ENCODE measurements at places on chromosomes 5 and 9. TPM values are rescaled to one million over a fixed set of nuclear protein-coding genes. Genes with fewer than 3 reads are reported as not detected.

GRCh38 chr9:37066139-37066725 is 32.2 kb upstream of the PAX5 start:
- ATAC-seq = no peak

DNA sequence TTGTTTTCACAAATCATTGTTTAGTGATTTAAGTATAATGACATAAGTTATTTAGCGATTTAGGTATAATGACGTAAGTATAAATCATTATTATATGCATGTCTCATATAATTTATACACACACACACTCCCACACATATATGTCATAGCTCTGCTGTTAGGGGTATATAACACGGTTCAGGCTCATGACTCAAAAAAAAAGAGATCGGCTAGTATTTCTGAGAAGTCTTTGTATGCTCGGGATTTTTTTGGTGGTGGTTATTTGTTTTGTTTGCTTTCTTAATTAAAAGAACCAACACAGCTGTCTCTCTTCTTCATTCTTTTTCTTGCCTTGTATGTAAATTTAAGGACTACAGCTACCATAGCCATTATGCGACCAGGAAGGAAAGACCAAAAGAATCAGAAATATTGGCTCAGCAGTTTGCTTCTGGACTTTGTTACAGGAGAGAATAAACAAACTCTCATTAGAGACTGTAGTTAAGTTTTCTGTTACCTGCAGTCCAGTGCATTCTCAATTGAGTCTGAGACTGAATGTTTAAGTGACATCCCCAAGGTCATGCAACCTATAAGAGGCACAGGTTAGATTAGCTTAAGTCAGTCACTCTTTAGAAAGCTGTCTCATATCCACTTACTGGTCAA is 83.2 kb upstream of the NREP start:
- no peak for ATAC-seq

- no peak for ATAC-seq
Observed at GRCh38 chr9:114616684-114617520, 5.8 kb downstream of the TMEM268 start.

GRCh38 chr5:142663246-142663645 is 22.6 kb downstream of the FGF1 start:
- no peak for ATAC-seq

DNA sequence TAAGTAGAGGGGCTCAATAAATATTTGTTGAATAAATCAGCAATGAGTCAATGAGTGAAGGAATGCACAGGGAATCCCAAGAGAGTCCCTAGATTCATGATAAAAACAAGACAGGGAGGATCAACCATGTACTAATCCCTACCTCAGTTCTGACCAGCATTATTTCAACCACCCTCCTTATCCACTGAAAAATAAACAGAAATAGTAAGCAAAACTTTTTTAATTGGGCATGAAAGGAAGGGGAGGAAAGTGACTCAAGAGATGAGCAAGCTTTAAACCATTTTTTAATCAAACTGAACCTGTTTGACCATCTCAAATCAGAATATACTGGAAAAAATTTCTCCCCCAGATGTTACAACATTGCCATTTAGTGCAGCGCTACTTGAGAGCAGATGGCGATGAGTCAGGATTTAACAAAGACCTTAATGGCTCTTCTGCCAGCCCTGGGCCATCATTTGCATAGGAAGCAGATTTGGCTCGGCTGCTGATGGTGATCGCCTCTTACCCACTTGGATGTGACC is 194.8 kb upstream of the SLC30A5 start:
- peak; percentile 100 for ATAC-seq

GRCh38 chr9:5326893-5327548 is 12.7 kb downstream of the RLN1 start:
- peak; percentile 47 for ATAC-seq

DNA sequence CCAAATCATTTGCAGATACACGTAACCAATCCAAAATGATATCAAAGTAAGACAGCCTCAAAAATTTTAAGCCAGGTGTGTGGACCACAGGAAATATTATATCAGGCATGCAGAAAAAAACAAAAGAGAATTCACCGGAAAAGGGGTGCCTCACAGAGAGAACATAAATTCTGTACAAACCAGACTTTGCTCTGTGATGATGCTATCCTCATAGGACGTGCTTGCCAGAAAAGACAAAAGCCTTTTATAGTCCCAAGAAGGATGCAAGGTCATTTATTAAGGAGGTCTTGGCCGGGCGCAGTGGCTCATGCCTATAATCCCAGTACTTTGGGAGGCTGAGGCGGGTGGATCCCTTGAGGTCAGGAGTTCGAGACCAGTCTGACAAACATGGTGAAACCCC is 16.8 kb upstream of the ATP6V1G1 start:
- no peak for ATAC-seq

DNA sequence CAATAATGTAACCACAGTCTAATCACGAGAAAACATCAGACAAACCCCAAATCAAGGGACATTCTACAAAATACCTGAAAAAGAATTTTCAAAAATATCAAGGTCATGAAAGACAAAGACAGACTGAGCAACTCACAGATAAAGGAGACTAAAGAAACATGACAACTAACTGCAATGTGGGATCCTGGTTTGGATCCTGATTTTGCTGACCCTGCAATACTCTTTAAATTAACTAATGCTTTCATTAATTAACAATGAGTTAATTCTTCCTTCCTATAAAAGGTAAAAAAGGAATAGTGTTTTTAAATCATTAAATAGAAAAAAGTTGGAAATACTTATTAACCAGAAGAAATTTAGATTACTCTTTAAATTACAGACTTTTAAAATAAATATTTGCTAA is 103.6 kb downstream of the MLLT3 start:
- no peak for ATAC-seq

DNA sequence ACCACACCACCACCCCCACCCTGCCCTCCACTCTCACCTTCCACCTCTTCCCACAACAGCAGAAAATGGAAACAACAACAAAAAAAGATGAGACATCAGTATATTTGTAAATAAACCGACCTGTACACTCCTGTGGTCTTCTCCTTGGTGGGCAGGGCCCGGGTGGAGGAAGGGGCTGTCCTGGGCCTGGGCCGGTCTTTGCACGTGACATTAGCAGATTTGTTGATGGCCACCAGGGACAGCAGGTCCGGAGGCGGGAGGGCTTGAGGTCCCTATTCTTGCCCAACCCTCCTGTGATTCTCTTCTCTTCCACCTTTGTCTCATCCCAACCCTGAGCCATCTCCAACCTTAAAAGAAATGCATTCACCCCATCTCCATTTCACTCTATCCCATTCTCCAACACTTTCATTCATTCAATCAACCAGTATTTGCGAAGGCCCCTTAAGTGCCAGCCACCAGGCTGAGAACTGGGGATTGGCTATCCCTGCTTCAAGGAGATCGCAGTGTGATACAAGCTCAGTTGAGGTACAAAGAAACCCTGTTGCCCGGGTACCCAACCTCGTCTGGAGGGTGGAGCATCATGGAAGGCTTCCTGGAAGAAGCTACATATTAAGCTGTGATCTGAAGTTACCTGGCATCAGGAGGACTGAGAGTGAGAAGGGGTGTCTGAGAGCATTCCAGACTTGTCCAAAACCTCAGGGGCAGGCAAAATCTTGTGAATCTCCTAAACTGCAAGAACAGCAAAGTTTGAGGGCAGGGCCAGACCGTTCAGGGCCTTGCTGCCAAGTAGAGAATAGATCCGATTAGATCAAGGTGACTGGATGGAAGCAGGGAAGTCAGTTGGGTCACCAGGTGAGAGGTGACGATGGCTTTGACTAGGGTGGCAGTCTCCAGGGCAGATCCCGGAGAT is 87.4 kb downstream of the LMX1B start:
- ATAC-seq = no peak

WWC1 gene
- total RNA-seq = 7.7 TPM

C9orf153 gene
- total RNA-seq = 1.0 TPM

TEX48 gene
- total RNA-seq = not detected

CARD6 gene
- 1.7 TPM for total RNA-seq

DMRT2 gene
- total RNA-seq = 0.32 TPM

ADAMTS12 gene
- total RNA-seq = 2.5 TPM
